ENCODE measurements at places on chromosomes 5 and 9. TPM values are rescaled to one million over a fixed set of nuclear protein-coding genes. Genes with fewer than 3 reads are reported as not detected.

The SIT1 gene
- 93.0 TPM for total RNA-seq

The LECT2 gene
- total RNA-seq, result not detected

The ZNF366 gene
- total RNA-seq, result not detected

DNA sequence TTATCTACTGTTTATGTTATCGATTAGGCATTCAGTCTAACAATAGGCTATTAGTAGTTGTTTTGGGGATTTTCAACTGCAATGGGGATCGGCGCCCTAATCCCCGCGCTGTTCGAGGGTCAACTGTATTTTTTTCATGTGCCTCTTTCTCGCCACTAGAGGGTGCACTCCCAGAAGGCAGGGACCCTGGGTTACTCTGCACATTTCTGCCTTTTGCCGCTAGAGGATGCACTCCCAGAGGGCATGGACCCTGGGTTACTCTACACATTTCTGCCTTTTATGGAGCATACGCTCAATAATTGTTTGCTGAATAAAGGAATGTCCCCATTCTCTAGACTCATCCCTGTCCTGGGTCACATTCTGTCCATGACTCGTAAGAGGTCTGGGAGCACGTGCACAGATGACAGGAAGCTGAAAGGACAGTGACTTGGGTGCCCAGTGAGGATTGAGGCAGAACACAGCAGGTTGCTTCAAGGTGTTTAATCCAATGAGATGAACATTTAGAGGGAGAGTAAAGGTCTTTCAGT lies 27.9 kb upstream of the RECK start:
- peak; percentile 77 for DNase-seq

DNA sequence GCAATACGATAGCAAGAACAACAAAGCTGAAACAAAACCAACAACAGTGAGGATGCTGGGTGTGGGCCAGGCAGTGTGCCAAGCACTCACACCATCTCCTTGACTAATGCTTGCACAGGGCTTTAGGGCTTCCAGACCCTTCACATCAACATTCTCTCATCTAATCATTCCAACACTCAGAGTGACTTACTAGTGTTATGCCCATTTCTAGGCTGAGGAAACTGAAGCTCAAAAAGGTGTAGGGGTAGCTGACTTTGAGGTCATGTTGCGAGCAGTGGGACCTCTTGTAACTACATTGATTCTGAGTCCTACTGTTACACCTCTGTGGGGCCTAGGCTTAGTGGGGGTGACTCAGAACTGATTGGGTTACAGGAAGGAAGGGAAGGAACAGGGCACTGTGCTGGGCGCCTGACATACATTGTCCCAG lies 9.7 kb downstream of the ANGPTL2 start:
- no peak for DNase-seq

The GPR151 gene
- total RNA-seq, result not detected

The HMMR gene
- 112 TPM for total RNA-seq

DNA sequence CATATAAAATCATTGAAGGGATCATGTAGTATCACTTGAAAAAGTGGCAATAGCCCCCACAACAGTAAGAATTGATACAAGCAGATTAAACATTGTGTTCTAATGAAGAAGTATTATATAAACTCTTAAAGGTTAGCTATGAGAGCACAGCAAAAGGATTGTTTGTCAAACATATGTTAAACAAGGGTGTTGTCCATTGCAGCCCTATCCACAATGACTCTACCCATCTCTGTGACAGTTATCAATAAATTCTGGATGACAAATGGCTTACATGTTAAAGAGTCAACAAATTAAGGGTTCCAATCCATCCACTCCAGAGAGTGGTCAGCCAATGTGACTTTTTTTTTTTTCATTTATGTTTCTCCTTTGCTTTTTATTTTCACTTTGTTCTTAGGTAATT lies 238.7 kb downstream of the SEMA5A start:
- no peak for DNase-seq

DNA sequence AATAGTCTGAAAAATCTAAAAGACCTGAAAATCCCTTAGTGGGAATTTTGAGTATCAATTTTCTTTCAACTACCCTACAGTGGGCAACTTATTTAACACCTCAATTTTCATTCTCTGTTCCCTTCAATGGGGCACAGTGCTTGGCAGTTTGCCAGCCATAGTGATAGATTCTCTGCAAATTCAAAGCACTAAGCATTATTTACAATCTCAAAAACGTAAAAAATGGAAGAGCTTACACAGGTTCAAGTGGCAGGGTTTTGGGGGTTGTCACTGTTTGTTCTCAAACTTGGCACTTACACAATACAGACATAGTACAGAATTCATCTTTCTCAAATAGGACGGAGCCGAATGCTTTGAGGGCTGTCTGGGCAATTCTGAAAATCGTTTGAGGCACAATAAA lies 515.0 kb downstream of the EFNA5 start:
- no peak for DNase-seq

DNA sequence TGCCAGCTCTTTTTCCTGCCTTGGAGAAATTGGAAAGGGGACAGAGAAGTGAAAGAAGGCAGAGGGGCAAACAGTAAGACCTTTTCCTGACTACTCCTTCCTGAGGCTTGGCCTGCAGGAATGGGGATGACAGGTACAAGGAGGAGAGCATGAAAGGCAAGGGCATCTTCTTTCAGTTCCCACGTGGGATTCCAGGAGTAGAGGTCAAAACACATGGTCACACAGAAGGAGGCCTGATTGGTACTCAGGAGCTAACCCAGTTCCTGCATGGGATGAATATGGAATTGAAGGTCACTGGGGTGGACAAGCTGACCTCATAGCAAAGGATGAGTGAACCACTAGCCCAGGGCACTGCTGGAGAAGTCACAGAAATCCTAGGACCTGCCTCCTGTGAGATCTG lies 112.5 kb upstream of the ZNF366 start:
- no peak for DNase-seq

DNA sequence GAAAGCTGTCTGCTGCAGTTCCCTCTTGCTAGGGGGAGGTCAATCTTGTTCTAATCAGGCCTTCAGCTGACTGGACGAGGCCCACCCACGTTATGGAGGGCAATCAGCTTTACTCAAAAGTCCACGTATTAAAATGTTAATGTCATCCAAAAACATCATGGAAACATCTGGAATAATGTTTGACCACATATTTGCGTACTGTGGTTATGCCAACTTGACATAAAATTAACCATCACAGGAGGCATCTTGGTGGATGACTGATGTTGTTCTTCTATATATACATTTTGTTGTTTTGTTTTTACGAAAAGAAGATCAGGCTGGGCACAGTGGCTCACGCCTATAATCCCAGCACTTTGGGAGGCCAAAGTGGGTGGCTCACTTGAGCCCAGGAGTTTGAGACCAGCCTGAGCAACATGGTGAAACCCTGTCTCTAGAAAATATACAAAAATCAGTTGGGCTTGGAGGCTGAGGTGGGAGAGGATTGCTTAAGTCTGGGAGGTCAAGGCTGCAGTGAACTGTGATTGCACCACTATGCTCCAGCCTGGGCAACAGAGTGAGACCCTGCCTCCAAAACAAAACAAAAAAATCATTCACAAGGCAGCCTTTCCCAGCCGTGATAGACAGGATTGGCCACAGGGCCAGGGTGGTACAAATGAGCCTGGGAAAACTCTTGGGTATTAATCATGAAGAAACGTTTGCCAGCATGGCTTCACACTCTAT lies 33.8 kb upstream of the PRXL2C start:
- DNase-seq, result no peak

- DNase-seq, result no peak
These were observed 267.3 kb downstream of the MAST4 start for GRCh38 chr5:66863243-66864170.

The FNBP1 gene
- total RNA-seq, result 164 TPM

GRCh38 chr5:140481758-140482157 lies 65.7 kb upstream of the EIF4EBP3 start:
- DNase-seq, result no peak

The SLC25A48 gene
- not detected for total RNA-seq

DNA sequence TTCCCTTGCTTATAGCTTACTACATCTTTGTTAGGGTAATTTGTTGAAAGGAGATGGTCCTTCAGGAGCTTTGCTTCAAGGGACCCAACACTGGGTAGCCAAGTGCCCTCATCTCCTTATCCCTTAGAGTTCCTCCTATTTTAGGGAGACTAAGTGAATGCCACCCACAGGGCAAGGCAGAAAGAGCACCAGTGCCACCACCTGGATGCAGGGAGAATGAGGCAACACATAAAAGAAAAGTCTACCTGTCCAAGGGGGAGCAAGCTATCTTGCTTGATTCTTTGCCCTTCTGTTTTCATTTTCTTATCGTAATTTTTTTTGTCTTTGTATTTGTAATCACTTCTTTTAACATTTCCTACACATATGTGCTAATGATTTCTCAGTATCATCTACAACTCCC lies 205.5 kb downstream of the NPR3 start:
- DNase-seq, result no peak

DNA sequence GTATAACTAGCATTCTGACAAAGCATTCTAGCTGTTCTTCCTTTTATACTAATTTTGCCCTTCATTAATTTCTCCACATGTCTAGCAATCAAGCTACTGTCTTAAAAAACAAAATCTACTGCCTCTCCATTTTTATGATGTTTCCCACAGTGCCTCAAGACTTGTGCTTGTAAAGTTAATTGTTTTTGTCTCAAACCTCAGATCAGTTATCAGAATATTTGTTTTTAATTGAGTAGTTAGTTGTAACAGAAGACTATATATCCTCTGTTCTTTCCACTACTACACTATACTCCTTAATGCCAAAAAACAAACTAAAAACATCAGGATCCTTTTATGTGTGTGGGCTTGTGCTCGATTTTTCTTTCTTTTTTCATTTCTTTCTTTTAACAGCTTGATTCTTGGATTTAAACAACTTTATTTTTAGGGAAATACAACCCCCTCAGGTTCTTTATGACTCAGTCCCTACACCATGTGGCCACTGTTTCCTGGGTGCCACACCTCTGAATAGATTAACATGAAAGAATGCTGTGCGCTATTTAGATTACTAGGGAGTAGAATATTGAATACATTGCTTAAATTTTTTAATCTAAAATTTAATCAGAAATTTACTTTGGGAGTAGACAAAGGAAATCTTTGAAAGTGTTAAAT lies 1.2 kb downstream of the ASPN start:
- no peak for DNase-seq

The ZNF454 gene
- total RNA-seq, result not detected

The BRD3OS gene
- total RNA-seq, result 16.4 TPM

The TERT gene
- total RNA-seq, result 198 TPM

DNA sequence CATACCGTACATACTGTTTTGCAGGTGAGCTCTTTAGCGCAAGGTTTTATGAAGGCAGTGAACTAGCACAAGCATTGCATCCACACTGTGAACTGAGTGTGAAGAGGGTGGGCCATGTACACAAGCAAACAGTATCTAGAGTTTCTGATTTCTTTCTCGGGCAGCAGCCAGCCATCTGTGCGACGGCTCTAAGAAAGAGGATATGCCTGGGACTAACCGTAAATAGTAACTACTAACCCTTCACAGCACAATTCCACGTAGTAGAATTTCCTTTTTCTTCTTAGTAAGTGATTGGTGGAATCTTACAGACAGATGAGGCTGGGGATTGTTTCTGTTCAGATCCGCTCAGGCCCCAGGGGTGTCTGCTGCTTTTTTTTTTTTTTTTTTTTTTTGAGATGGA lies 89.0 kb downstream of the DRD1 start:
- no peak for DNase-seq

The RECK gene
- total RNA-seq, result 6.5 TPM

The PFN3 gene
- not detected for total RNA-seq

The FAM200C gene
- total RNA-seq, result 5.1 TPM

- no peak for DNase-seq
These were observed 218.7 kb downstream of the ARRDC3 start for GRCh38 chr5:91164424-91164823.

DNA sequence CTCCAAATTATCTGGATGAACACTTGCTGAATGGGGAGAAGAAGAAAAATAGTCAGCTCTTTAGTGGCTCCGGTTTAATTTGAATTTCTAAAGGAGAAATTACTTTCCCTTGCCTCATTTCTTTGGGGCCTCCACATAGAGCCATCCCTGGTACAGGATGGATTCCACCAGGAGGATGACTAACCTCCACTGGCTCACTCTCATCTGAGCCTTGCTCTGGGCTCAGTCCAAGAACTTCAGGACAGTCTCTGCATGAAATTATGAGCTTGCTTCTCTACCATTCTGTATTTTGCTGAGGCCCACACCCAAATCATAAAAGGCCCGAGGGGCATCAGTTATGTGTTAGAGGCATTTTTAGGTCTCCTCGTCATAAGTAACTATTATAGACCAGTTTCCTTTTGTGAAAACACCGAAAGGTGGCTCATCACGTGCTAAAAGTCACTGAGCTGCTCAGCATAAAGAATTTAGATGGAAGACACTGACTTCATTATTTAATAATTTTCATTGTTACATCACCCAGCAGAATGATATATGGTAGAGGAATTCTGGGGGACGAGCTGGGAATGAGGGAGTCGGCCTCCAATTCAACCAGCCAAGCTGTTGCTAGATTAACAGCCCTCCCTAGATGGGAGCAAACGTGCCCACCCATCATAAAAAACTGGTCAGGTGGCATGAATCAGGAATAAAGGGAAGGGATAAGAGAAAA lies 222.1 kb downstream of the TARS1 start:
- DNase-seq, result no peak

- no peak for DNase-seq
These were observed 7.1 kb upstream of the RARS1 start for GRCh38 chr5:168479166-168479565.

DNA sequence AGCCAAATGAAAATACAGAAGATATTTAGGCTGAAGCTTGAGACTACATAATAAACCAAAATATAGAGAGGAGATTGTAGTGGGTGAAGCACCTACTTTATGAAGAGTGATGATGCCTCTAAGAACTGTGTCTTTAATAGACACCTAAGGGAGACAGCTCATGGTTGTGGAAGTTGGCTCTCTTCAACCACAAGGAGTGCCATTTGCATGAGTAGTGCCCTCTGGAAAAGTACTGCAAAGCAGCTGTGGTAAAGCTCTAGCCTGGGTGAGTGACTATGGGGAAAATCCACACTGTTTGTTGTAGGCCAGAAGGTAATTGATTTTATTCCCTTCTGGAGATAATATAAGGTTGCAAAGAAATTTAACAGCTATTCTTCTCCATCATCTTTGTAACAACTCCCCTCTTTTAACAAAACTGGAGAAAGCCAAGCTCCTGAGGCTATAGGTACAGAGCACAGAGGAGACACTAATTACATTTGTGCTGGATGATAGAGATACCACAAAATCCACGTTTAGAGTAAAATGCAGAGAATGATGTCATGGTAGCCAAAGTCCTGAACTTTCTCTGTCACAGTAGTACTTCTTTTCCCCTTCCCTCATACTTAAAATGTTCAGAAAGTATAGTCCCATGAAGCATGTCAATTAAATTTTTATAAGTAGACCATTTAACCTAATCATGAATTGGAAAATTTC lies 122.8 kb downstream of the STARD4 start:
- no peak for DNase-seq

GRCh38 chr5:172433513-172433912 lies 20.8 kb downstream of the SH3PXD2B start:
- no peak for DNase-seq

The SH3GL2 gene
- total RNA-seq, result not detected

- no peak for DNase-seq
These were observed 38.5 kb downstream of the FBXL7 start for GRCh38 chr5:15538516-15538915.

DNA sequence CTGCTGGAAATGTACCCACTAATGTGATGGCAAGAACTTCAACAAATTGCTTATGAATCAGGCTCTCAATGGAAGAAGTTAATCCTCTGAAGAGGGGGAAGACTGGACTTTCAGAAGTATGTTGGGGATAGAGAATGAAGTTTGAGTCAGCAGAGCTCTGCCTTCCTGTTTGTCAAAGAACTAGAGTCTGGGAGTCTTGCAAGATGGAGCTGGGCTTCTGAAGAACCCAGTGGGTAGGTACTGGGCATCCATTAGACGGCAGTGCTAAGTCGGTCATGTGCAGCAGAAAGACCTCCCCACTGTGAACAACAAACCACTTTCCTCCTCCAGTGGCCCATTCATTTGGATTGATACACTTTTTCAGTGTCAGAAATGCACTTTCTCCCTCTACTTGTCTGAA lies 34.6 kb downstream of the OTULIN start:
- DNase-seq, result no peak

Measured in OCI-LY7 (cell line).